ENCODE measurements at places on chromosomes 3 and 15. TPM values are rescaled to one million over a fixed set of nuclear protein-coding genes. Genes with fewer than 3 reads are reported as not detected.

The PSTPIP1 gene
- total RNA-seq, result 141 TPM

The HACL1 gene
- 25.9 TPM for total RNA-seq

The CIP2A gene
- 32.5 TPM for total RNA-seq

The NCKIPSD gene
- 27.8 TPM for total RNA-seq

The RPUSD2 gene
- 11.3 TPM for total RNA-seq

The NUP210 gene
- 144 TPM for total RNA-seq

The ETV5 gene
- 2.9 TPM for total RNA-seq

The MST1R gene
- 0.84 TPM for total RNA-seq

Measured in activated T-cell treated with anti-CD3 and anti-CD28 coated beads, Interleukin-2, amount 50 U/mL, for 72 hours (primary cell).